ENCODE measurements at places on chromosomes 12 and 14. TPM values are rescaled to one million over a fixed set of nuclear protein-coding genes. Genes with fewer than 3 reads are reported as not detected.

Gene ZDHHC17
- 22.2 TPM for total RNA-seq

- DNase-seq, result peak; percentile 59
Observed at GRCh38 chr14:67738740-67739504, 37.2 kb downstream of the RDH12 start.

DNA sequence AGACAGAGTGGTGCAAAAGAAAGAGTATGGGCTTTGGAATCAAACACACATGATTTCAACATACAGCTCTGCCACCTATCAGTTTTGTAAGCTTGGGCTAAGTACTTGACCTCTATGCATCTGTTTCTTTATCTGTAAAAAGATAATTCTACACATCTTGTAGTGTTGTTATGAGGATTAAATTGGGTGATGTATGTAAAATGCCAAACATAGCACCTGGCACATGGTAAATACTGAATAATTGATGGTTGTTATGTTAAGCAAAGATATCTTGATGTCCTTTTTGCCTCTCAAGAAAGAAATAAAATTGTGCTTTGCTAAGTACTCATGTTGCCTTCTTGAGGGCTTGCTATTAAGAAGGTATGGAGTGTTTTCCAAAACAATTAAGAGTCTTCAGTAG, 2.3 kb upstream of the CSRP2 start:
- no peak for DNase-seq

Gene FAM186B
- total RNA-seq, result 0.47 TPM

Gene C12orf54
- not detected for total RNA-seq

- no peak for DNase-seq
Observed at GRCh38 chr14:38083039-38083438, 124.7 kb upstream of the SSTR1 start.

DNA sequence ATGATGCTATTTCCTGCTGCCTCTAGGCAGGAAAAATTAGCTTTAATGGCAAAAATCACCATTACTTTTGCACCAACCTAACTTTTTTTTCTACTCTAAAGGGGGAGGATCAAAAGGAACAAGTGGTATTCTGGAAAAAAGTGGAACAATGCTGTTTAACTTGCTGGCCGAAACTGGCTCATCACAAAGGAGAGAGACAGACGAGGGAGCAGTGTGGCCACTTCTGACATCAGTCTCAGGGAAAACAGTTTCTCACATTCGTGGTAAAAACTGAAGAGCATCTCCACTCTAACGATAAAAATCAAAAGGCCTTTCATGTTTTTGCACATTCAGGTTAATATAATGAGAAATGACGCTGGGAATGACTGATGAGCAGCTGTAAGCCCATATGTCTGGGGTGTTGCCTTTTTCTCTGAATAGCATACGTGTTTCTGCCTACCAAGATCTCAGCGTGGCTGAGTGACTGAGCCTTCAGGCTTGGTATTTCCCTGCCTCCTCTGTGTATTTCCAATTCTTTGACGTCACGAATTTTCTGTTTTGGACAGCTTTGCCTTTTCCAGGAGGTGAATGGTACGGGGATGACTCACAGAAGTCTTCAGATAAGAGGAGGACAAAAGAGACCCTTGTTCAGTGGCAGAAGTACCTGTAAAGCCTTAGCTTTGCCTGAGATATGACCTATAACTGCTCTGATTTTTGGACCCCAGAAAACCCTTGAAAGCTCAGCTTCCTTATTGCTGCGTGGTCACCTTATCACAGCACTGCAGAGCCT, 358.8 kb downstream of the GLT1D1 start:
- DNase-seq, result no peak

GRCh38 chr12:46472893-46473633, 100.5 kb upstream of the SLC38A2 start:
- no peak for DNase-seq

DNA sequence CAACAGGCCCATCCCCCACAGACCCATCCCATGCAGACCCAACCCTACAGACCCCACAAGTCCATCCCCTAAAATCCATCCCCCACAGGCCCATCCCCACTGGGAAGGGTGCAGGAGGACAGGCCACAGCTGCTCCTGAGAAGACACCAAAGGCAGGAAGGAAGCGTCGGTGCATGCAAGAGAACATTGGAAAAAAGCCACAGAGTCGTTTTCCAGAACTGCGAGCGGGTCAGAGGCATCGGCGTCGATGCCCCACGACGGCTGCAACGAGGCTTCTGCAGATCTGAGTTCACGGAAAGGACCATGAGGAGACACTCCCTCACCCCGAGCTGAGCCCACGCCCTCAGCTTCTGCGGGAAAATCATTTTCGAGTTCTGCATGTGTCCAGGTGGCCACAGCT, 59.6 kb upstream of the GALNT9 start:
- no peak for DNase-seq

GRCh38 chr12:58419905-58420304, 478.5 kb downstream of the ATP23 start:
- no peak for DNase-seq

DNA sequence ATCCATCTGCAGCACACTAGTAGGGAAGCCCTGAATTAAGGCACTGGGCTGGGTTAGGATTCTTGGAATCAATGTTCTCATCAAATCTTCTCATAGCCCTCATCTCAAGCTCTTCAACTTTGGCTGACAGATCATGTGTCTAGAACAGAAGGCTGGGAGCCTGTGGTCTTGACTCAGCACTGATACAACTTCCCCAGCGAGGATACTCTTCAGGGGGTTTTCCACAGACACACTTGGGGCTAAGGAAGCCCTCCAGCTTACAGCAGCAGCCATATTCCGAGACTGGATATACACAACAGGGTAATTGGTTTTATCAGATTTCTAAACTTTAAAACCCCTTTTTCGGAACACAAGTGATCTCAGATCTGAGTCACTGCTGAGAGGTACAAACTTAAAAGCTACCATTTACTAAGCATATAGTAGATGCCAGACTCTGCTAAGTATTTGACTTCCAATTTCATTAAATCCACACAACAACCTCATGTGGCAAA, 3.5 kb downstream of the FMNL3 start:
- no peak for DNase-seq

Gene CARMIL3
- total RNA-seq, result 0.12 TPM

Gene PPP4R4
- 0.30 TPM for total RNA-seq

DNA sequence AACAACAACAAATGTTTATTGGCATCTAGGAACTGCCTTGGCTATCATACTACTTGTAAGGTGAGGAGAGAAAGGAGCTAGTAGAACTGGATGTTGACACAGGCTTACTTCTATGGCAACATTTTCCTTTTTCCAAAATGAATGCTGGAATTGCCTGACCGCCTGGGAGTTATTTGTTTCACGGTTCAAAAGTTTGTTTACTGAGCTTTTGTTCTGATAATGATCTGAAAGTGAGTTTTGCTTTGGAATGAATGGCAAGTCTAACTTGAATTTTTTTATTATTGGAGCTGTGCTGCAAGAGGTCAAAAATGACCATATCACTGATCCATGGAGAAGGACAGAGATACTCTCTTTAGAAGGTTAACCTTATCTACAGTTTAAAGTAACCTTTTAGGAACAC, 183.5 kb upstream of the CAND1 start:
- DNase-seq, result no peak

GRCh38 chr14:76007852-76008251, 22.3 kb downstream of the IFT43 start:
- no peak for DNase-seq

- no peak for DNase-seq
Observed at GRCh38 chr12:12731785-12732184, 14.6 kb downstream of the CDKN1B start.

Gene TSHR
- total RNA-seq, result not detected

Gene KRT77
- total RNA-seq, result not detected

DNA sequence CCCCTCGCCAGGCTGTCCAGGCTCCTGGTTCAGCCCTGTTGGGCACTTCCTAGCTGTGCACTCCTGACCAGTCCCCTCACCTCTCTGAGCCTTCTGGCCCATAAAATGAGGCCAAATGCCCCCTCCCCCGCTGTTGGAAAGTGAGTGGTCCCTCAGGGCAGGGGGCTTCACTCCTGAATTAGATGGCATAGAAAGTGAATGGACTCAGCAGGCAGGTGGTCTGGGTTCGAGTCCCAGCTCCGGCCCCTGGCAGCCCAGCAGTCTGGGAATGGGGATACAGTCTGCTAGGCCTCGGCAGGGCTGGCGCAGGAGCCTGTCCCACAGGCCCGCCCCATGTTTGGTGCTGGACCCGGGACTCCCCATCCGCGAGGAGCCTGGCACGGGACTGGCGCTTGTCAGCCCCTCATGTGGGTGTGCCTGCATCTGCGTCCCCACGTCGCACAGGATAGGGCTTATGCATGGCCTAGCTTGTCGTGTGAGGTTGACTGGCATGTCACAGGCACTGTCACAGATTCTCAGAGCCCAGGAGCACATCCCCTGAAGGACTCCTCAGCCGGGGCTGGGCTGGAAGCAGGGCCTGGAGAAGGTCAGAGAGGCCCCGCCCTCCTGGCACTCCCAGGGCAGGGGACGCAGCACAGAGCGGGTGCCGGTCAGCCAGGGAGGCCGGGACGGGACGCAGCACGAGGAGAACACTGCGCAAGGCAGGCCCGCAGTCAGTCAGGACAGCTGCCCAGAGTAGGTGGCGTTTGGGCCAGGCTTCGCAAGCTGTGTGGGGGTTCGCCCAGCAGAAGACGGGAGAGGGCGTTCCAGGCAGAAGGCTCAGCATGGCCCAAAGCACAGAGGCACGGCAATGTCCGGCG, 40.5 kb downstream of the DIO3 start:
- DNase-seq, result peak; percentile 18

Gene RD3L
- total RNA-seq, result 29.8 TPM

DNA sequence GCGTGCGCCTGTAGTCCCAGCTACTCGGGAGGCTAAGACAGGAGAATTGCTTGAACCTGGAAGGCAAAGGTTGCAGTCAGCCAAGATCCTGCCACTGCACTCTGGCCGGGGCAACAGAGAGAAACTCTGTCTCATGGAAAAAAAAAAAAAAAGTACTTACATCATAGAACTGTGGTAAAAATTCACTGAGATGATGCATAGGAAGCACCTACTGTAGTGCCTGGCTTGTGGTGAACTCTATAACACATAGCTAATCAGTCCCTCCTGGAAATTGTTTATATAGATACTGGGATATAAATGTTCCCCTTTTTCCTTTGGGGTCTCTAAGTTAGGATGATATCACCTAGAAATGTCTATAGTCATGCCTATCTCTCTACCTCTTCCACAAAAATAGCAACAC, 89.7 kb upstream of the CPM start:
- DNase-seq, result no peak

- no peak for DNase-seq
Observed at GRCh38 chr12:66119870-66120241, 10.7 kb downstream of the LLPH start.
